Activated CD4-positive, alpha-beta T cell treated with anti-CD3 and anti-CD28 coated beads, Interleukin-2, amount 50 U/mL, for 48 hours (primary cell): ENCODE measurements at places on chromosomes 13 and 19.
A peak's percentile ranks its signal among the peaks of the same experiment; 100 is the strongest.

DNA sequence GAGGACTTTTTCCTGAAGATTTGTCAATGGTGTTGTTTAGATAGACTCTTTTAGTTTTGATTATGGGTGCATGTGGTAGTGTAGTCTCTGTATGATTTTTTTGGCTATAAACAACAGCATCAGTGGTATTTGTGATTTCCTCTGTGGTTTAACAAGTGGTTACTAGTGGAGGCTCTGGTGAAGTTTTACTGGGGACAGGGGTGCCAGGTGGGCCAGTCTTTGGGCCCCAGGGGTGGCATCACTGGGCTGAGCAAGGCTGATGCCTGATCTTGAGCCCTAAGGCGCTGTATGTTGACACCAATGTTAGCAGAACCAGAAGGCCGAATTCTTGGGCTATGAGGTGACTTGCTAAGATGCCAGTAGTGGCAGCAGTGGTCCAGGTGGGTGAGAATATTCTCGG is 811.4 kb downstream of the DACH1 start:
- DNase-seq, result no peak

DNA sequence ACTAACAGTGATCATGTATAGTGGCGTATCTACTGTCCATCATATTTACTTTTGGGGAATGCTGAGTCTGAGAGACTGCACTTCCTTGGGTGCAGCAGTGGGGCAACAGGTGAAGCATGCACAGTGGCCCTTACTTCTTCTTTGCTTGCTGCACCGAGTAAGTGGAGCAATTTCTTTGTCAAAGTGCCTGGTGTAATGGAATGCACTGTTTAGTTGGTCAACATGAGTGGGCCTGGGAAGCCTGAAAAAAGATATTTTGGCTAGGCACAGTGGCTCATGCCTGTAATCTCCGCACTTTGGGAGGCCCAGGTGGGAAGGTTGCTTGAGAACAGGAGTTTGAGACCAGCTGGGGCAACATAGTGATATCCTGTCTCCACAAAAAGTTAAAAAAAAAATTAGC is 94.9 kb downstream of the OLFM4 start:
- no peak for DNase-seq

DNA sequence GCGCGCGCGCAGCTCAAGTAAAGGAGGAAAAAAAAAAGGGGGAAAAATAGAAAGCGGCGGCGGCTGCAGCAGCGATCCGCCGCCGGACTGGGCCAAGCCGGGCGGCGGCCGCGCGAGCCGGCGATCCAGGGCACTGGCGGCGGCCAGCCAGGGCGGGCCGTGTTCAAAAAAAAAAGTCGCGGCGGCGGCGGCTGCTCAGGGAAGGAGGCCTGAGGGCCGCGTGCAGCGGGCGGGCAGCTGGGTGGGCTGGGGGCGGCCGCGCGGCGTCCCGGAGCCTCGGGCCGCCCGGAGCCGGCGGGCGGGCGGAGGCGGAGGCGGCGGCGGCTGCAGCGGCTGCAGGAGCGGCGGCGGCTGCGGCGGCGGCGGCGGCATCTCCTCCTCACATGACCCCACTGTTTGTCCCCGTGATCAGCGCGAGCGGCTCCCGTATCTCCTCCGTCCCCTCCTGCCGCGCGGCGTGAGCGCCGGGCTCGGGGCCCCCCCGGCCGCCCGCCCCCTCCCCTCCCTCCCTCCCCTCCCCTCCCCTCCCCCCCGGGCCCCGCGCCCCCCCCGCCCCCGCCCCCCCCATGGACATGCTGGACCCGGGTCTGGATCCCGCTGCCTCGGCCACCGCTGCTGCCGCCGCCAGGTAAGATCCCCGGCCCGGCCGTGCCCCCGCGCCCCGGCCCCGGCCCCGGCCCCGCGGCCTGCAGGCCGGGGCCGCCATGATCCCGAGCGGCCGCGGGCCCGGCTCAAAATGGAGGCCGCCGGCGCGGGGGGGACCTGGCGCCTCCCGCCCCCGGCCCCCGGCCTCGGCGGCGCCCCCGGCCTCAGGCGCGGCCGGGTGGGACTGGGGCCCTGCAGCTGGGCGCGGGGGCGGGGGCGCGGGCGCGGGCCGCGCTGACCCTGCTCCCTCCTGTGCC is at the start of gene USF2:
Gene USF2 (plus strand): TSS at position 427 of the 902 bp plus-strand sequence. CDS start 140 bp downstream, at position 567.
- peak; percentile 69 for DNase-seq

- DNase-seq, result no peak
Measured at GRCh38 chr13:110607675-110608224, 7.6 kb upstream of the NAXD start.

DNA sequence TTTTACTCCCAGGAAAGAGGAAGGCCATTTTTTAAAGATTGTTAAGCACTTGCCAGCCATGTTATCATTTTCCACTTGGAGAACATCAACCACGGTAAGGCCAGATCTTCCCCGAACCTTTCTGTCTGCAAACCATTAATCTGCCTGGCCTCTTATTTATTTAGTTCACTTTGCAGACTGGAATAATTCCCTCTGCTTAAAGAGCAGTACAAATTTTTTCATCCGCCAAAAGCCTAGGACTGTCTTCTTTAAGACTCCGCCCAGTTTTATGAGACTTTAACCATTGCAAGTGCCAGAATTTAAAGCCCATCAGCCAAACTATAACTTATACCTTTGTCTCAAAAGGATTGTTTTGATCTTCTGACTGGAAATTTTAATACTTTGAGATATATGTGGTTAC is 426.3 kb downstream of the KCTD12 start:
- DNase-seq, result no peak

- DNase-seq, result no peak
Measured at GRCh38 chr19:19402656-19403372, 2.7 kb upstream of the GATAD2A start.

DNA sequence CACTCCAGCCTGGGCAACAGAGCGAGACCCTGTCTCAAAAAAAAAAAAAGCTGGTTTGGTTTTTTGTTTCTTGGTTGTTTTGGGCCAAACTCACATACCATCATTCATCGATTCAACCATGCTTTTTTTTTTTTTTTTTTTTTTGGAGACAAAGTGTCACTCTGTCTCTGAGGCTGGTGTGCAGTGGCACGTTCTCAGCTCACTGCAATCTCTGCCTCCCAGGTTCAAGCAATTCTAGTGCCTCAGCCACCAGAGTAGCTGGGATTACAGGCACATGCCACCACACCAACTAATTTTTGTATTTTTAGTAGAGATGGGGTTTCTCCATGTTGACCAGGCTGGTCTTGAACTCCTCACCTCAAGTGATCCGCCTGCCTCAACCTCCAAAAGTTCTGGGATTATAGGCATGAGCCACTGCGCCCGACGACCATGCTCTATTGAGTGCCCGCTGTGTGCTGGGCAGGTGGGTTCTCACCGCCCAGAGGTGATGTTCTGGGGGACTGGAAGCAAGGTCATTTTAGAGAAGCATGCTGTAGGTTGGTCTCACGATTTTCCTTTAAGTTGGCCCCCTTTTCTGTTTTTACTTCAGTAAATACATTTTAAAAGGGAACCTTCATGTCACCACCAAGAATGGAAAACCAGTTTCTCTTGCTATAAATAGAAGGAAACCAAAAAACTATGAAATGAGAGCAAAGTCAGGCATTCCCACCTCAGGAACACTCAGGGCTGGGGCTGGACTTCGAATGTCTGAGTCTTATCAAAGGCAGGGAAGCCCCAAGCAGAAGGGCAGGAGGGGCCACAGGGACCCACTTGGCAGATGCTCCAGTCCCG is 8.3 kb upstream of the JUND start:
- no peak for DNase-seq

GRCh38 chr19:6707011-6707657 is 13.3 kb downstream of the C3 start:
- no peak for DNase-seq

- DNase-seq, result no peak
Measured at GRCh38 chr13:110254751-110255553, 52.0 kb downstream of the COL4A1 start.

GRCh38 chr13:23427881-23428528 is 5.5 kb downstream of the SACS start:
- no peak for DNase-seq

- no peak for DNase-seq
Measured at GRCh38 chr13:45564133-45564776, 51.3 kb downstream of the ERICH6B start.

- no peak for DNase-seq
Measured at GRCh38 chr13:44873461-44873860, 115.8 kb downstream of the NUFIP1 start.

DNA sequence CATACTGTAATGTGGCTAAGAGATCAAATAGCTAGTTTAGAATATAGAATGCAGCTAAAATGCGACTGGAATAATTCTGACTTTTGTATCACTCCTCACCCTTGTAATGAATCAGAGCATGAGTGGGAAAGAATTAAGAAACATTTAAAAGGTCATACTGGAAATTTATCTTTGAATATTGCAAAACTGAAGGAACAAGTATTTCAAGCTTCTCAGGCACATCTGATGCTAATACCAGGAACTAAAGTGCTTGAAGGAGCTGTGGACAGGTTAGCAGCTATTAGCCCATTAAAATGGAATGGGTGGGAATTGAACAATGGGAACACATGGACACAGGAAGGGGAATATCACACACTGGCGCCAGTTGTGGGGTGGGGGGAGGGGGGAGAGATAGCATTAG is 144.2 kb upstream of the ZNF91 start:
- no peak for DNase-seq

DNA sequence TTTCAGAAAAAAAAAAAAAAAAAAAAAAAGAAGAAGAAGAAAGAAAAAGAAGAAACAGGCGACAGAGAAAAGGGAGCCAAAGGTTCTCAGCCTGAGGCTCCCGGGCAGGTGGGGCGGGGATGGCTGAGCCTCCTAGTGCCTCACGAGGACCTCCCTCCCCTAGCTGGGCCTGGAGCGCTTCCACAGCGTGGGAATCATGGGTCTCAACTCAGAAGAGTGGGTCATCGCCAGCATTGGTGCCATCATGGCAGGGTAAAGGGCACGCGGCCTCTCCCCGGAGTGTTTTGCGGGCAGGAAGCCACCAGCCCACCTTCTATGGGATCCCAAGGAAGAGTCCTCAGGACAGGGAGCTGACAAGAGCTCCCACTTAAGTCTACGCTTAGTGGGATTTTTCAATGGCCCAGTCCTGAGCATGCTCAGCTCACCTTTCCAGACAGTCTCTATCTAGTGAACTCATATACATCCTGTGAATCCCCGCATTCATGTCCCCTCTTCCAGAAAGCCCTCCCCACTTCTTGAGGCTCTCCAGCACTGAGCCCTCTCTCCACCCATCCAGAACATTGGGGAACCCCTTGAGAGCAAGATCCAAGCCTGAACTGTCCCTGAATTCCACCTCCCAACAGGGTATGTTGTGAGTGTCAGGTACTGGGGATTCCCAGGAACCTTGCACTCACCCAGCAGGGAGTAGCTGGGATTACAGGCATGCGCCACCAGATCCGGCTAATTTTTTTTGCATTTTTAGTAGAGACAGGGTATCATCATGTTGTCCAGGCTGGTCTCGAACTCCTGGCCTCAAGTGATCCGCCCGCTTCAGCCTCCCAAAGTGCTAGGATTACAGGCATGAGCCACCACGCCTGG is 69.6 kb downstream of the ACSBG2 start:
- no peak for DNase-seq

GRCh38 chr13:99548448-99548847 is 47.2 kb downstream of the TM9SF2 start:
- DNase-seq, result no peak

GRCh38 chr13:73138276-73138637 is 79.5 kb downstream of the KLF5 start:
- DNase-seq, result no peak

GRCh38 chr19:12137221-12137940 is 2.8 kb downstream of the ZNF20 start:
- DNase-seq, result peak; percentile 33

- DNase-seq, result no peak
Measured at GRCh38 chr13:93851236-93851635, 624.6 kb downstream of the GPC6 start.

DNA sequence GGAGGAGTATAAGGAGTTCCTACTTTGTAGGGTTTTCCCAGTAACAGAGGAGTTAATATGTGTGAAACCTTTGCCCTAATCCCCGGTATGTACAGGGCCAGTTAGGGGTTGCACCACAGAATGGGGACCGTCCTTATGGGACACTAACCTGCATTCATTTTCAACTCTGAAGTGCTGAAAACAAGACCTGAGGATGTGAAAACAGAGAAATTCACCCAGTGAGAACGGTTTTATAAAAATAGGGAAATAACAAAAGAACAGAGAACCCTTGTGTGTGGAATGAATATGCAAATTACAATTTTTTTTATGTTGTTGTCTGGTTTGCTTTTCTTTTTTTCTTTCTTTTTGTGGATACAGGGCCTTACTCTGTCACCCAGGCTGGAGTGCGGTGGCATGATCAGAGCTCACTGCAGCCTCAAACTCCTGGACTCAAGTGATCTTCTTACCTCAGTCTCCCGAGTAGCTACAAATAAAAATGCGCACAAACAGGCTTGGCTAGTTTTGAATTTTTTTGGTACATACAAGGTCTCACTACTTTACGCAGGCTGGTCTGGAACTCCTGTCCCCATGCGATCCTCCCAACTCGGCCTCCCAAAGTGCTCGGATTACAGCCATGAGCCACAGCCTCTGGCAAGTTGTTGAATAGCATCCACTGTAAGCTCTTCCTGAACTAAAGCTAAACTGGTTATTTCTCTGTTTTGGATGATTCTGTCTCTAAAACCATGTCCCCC is 10.6 kb downstream of the CLC start:
- no peak for DNase-seq

DNA sequence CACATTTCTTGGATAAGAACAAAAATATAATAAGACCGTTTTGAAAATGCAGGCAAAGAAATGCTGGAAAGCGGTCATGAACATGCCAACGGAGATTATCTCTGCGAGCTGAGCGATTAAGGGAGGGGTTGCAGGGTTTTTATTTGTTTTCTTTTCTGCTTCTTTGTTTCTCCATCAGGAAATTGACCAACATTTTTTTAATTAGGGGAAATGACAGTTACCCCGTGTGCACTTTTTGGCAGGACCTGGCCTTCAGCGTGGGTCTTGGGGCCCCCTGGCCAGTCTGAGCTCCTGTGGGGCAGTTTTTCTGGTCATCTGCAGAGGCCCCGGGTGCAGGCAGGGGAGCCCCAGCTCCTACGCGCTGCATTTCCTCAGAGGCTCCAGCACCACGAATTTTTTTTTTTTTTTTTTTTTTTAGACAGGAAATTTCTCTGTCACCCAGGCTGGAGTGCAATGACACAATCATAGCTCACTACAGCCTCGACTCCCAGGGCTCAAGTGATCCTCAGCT is 31.3 kb upstream of the HOMER3 start:
- no peak for DNase-seq

- DNase-seq, result no peak
Measured at GRCh38 chr13:35483761-35484160, 7.3 kb upstream of the MAB21L1 start.
